ENCODE measurements at places on chromosomes 13 and 19. TPM values are rescaled to one million over a fixed set of nuclear protein-coding genes. Genes with fewer than 3 reads are reported as not detected.

Gene SNRPA
- total RNA-seq: 176 TPM

Gene LHB
- not detected for total RNA-seq

Gene LAIR2
- total RNA-seq: 1.4 TPM

Gene CCDC70
- total RNA-seq: not detected

Gene C19orf18
- 0.88 TPM for total RNA-seq

All from activated CD8-positive, alpha-beta memory T cell treated with anti-CD3 and anti-CD28 coated beads, Interleukin-2, amount 10 ng/mL, durations not matched to agents 7 days and 5 days (primary cell).